Activated naive CD4-positive, alpha-beta T cell treated with Interleukin-2 at 50 U/mL for 16 hours (primary cell): ENCODE measurements at places on chromosomes 6 and 20.

- DNase-seq: no peak
These were observed 62.0 kb upstream of the SPTLC3 start for GRCh38 chr20:12946789-12947188.

GRCh38 chr6:30998785-30999184 is 11.5 kb upstream of the MUC22 start:
- DNase-seq: no peak

DNA sequence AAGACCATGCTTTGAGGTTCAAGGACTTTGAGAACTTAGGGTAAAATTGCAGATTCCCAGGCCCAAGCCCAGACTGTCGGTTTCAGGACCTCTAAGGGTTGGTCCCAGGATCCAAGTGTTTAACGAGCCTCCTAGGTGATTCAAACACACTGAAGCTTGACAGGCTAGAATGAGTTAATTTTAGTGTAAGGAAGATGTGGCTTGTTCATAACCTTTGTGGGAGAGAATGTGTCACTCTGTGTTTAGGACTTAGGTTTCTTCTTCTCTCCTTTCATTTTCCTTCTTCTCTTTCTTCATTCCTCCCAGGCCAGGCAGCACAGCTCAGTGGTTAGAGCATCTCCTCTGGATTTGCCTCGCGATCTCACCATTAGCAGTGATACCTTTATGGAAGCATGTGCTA is 104.8 kb upstream of the KCNG1 start:
- no peak for DNase-seq

DNA sequence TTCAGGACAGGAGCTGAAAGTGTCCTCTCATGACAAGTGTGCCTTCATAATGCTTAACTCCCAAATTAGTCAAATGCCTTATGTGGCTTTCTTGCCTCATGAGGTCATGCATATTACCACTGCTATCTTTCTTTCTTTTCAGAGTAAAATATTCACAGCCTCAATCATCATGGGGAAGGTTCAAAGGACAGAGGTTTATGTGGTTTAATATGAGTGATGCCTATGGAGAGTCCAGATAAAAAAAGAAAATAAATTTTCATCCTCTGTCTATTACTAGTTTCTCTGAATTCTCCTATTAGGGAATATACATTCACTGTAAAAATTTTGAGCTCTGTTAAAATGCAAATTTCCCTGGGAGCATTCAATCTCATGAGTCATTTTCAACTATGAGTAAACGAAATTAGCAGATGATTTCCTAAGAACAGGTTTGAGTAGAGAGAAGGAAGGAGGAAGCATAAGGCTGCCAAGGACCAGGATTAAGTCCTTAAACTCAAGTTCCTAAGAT is 396.9 kb upstream of the ADGRB3 start:
- DNase-seq: no peak

DNA sequence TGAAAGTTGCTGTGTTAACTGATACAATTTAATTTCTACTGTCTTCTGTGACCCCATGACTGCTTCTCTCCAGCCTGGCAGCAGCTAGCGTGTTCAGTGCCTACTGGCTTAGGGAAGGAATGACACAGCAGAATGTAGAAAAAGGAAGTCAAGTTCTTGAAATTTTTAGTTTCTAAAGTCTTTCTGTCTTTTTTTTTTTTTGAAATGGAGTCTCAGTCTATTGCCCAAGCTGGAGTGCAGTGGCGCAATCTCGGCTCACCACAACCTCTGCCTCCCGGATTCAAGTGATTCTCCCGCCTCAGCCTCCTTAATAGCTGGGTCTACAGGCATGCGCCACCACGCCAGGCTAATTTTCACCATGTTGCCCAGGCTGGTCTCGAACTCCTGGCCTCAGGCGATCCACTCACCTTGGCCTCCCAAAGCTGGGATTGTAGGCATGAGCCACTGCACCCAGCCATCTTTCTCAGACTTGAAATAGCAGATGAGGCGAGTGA is 39.3 kb downstream of the PCNA start:
- DNase-seq: peak; percentile 9

GRCh38 chr6:163627274-163628062 is 212.9 kb downstream of the QKI start:
- no peak for DNase-seq

DNA sequence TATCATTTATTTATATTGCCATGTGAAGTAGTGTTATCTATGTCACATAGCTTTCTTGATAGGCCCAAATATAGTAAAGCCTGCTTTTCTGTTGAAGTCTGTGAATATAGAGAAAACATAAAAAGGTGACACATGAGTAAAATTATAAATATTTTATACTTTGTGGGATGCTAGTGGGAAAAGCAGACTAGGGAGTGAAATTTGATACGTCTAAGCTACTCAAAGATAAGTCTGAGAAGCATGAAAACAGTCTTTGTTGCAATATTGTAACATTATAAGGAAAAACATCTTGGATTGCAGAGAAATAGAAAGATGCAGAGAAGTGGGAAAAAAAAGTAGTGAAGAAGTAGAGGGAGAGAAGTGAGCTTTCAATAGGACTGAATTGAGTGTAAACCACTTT is 75.4 kb downstream of the ZNF292 start:
- no peak for DNase-seq

GRCh38 chr6:6406715-6407070 is 86.2 kb upstream of the F13A1 start:
- no peak for DNase-seq

DNA sequence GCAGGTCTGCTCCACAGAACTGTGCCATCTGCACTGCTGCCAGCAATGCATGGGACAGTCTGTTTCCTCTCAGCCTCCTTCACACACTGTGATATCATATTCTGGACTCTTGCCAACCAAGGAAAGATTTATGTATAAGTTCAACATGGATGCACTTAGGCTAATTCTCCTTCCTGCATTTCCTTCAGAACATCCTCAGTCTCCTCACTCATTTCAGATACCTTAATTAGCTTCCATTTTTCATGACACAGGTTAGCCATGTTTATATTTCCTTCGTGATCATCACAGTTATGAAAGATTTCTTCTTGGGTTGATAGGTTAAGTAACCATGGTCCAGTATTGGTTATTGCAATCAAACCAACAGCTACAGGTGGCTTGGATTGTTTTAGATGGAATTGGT is 46.4 kb upstream of the DDR1 start:
- DNase-seq: no peak

DNA sequence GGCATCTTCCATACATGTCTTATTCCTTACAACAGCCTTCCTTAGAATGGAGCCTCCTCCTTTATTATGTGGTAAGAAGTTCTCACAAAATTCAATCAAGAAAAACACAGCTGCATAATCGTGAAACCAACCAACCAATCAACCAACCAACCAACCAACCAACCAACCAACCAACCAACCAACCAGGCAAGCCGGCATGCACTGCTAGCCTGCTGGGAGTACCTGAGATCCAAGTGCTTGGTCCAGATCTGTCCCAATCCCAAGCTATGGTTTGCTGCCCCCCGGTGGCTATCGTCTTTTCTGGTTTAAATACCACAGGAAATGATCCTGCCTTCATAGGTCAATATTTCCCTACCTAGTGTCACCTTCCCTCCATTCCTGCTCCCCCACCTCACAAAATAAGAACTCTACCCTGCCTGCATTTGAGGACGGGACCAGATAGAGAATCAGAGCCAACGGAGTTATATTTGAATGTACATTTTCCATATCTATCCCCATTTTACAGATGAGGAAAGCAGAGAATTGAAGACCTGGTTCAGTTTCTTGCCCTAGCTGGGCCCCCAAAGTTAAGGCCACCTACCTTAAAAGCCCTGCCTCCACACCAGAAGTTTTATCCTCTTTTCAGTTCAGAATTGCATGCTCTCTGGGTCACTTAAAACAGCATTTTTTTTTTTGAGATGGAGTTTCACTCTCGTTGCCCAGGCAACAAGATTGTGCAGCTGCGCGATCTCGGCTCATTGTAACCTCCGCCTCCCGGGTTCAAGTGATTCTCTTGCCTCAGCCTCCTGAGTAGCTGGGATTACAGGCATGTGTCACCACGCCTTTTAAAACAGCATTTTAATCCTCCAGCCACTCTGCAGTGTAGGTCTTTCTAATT is 27.1 kb downstream of the RAB44 start:
- DNase-seq: peak; percentile 56

DNA sequence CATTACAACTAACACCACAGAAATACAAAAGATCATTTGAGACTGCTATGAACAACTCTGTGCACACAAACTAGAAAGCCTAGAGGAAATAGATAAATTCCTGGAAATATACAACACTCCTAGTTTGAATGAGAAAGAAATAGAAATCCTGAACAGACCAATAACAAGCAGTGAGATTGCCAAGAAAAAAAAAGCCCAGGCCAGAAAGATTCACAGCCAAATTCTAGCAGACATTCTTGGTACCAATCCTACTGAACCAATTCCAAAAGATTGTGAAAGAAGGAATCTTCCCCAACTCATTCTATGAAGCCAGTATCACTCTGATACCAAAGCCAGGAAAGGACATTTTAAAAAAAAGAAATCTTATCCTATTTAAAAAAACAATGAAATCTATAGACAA is 7.0 kb upstream of the CDK19 start:
- no peak for DNase-seq
